Suprapubic skin (tissue), 4 donors: ENCODE measurements at places on chromosomes 7 and 10. TPM values are rescaled to one million over a fixed set of nuclear protein-coding genes. Genes with fewer than 3 reads are reported as not detected.

Gene GPC2
- 7.3 TPM for total RNA-seq

Gene PDLIM1
- total RNA-seq: 83.2 TPM

Gene ANK3
- total RNA-seq: 191 TPM

Gene NUDT13
- total RNA-seq: 1.6 TPM

Gene PILRA
- total RNA-seq: 2.5 TPM

Gene PKD1L1
- 2.6 TPM for total RNA-seq

Gene TNKS2
- 33.8 TPM for total RNA-seq

Gene SKIDA1
- 0.53 TPM for total RNA-seq

Gene LRRC18
- total RNA-seq: not detected

Gene COBL
- 50.2 TPM for total RNA-seq

Gene CNTNAP2
- not detected for total RNA-seq

Gene KAZALD1
- 1.6 TPM for total RNA-seq

Gene DDX56
- total RNA-seq: 109 TPM

Gene VPS37D
- total RNA-seq: 2.0 TPM
